ENCODE measurements at places on chromosomes 1 and 21.

DNA sequence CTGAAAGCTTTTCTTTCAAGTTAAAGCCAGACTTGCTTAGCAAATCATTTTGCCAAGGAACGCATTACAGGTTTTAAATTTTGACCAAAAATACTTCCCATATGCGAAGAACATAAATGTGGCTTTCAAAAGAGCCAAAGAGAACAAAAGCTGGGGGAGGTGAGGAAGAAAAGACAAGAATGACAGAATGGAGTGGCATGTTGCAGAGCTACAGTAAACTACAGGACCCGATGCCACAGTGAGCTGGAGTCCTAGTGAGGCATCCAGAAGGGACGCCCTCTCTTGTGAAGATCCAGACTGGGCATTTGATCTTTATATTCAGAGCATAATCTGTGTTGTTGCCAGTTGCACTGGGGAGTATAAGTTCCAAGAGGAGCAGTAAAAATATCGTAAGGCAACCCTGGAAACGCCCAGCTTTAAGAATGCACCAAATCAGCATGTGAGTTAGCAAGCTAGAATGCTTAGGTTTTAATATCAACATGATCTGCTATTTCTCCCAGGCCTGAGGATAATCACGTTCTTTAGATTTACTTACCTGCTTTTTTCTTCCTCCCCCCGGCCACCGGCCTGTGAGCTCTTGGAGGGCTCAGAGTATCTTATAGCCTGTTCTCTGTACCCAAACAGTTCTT is 48.4 kb upstream of the HOOK1 start:
- no peaks in the 10 kb centered on the region for H3K4me1 ChIP-seq
- H3K27ac ChIP-seq: no peak overlapping the region
- H3K36me3 ChIP-seq: peaks cover 3% of the 10 kb centered on the region
- H3K27me3 ChIP-seq: no peaks in the 10 kb centered on the region
- DNase-seq: no peak

DNA sequence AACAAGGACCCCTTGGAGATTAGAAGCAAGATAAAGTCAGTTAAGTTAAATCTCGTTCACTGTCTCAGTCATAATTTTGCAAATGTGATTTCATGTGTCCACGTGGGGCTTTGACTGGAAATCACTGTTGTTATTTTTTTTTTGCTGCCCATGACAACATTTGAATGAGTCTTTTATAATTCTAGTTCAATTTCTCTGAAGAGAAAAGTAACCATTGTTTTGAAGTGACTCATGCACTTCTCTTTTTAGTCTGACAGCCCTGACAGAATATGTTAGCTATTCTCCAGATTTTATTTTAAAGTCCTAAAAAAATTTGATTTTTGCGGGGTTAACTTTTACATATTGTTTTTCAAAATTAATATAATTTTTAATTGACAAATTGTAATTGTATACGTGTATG is 30.7 kb upstream of the NLRP3 start:
- no peaks in the 10 kb centered on the region for H3K4me1 ChIP-seq
- DNase-seq: no peak
- no peak overlapping the region for H3K27ac ChIP-seq
- H3K4me3 ChIP-seq: no peak overlapping the region

DNA sequence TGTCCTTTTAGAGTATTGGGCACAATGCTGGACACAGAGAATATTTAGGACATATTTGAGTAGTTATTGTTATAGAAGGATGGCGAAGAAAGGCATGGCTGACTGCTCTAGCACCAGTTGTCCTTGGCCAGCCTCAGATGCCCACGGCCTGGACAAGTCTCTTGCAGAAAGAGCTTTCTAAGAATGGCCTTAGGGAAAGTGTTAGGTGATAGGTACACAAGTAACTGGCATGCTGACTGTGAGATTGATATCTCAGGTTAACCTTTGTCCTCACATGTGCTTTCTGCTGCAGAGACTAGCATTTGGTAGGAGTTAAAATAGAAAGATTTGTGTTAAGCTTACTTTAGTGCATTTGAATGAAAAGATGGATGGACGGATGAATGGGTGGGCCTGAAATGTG is 10.1 kb downstream of the SFT2D2 start:
- H3K36me3 ChIP-seq: peaks cover 30% of the 10 kb centered on the region
- H3K4me3 ChIP-seq: no peak overlapping the region
- no peaks in the 10 kb centered on the region for H3K27me3 ChIP-seq
- H3K27ac ChIP-seq: no peak overlapping the region
- H3K4me1 ChIP-seq: no peaks in the 10 kb centered on the region

- H3K4me3 ChIP-seq: no peak overlapping the region
- peak overlapping the region; percentile 39 for H3K27ac ChIP-seq
- peaks cover 30% of the 10 kb centered on the region for H3K4me1 ChIP-seq
- no peaks in the 10 kb centered on the region for H3K36me3 ChIP-seq
These were observed 92.3 kb downstream of the SPATA46 start for GRCh38 chr1:162284206-162284955.

- H3K27ac ChIP-seq: no peak overlapping the region
- no peaks in the 10 kb centered on the region for H3K36me3 ChIP-seq
- no peak overlapping the region for H3K4me3 ChIP-seq
- no peaks in the 10 kb centered on the region for H3K27me3 ChIP-seq
- H3K4me1 ChIP-seq: no peaks in the 10 kb centered on the region
- no peak for DNase-seq
These were observed 36.3 kb upstream of the PCBP3 start for GRCh38 chr21:45607021-45607908.

DNA sequence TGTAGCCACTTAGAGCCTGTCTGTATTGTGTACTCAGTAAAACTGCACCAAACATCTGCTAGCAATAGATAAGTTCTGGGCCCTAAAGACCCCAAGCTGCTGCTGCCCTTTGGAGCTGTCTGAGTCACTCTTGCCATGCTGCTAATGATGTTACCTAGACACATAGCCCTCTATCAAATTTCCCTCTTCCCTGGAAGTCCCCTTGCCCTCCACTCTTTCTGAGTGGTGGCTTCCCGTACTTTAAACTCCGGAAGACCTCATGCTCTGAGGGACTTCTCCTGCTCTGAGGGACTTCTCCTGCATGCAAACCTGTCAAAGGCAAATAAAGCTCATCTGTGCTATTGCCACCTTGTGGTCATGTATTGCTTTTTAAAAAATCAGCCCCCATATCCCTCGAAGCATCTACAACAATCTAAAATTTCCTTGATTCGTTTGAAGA is 34.0 kb downstream of the FH start:
- DNase-seq: no peak
- H3K27me3 ChIP-seq: no peaks in the 10 kb centered on the region
- H3K4me3 ChIP-seq: no peak overlapping the region
- H3K4me1 ChIP-seq: no peaks in the 10 kb centered on the region
- no peaks in the 10 kb centered on the region for H3K36me3 ChIP-seq

DNA sequence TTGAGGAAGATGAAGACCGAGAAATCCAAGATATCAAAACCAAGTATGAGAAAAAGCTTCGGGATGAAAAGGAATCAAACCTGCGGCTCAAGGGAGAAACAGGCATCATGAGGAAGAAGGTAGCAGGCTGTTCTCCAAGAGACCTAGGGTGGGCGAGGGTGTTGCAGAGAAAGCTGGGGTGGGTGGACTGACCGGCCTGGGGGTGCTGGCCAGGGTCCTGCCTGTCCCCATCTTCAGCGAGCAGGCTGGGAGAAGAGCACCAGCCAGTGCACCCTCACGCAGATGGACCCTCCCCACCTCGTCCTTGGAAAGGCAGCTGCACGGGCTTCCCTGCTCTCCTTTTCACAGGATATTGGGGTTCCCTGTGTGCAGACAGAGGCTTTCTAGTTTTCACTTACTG is 46.9 kb upstream of the TMEM125 start:
- H3K4me1 ChIP-seq: no peaks in the 10 kb centered on the region
- no peaks in the 10 kb centered on the region for H3K27me3 ChIP-seq
- H3K4me3 ChIP-seq: no peak overlapping the region
- no peak for DNase-seq
- H3K36me3 ChIP-seq: no peaks in the 10 kb centered on the region

DNA sequence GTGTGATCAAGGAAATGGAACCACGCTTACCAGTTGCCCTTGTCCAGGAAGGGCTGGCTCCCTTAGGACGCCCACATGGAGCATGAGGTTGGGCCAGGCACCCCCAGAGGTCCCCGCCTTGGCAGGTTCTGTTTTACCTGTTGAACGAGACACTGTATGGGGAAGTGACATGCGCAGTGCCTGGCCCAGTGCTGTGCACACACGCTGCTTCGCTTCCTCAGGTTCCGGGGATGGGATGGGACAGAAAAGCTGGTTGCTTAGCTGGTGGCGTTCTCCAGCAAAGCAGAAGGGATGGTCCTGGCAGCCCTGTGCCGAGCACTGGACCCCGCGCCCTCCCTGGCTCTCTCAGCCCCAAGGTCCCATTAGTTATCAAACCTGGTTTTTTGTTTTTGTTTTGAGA is 20.7 kb downstream of the SLC66A1 start:
- H3K27me3 ChIP-seq: no peaks in the 10 kb centered on the region
- no peak for DNase-seq
- no peaks in the 10 kb centered on the region for H3K4me1 ChIP-seq
- H3K36me3 ChIP-seq: no peaks in the 10 kb centered on the region

DNA sequence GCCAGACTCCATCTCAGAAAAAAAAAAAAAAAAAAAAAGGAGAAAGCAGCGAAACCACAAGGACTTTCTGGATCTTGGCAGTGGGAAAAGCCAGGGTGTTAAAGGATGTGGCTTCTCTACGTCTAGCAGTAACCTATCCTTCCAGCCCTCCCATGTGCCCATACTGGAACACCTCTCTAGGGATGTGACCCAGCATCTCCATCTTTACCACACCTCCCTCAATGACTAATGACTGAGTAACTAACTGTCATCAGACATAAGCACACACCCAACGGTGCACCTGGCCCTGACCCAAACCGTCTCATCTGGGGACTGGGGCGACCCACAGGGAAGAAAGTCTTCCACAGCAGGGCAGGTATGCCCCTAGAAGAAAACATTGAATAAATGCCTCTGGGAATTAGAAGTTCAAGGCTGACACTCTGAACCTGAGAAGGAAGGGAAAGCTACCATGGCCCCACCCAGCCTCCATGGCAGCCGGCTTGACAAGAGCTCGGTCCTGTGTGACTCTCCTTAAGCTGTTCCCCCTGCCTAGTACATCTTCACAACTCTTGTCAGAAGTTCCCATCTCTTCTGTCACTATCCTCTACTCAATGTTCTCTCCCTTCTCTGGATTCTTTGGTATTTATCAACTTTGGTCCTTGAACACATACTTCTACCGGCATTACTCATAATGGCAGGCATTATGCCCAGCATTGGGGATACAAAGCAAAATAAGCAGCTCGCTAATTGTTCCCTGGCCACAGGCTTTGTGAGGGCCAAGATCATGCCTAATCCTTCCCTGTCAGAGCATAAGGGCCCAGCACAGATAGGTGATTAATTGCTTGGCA is 14.8 kb upstream of the PAQR6 start:
- H3K27ac ChIP-seq: no peak overlapping the region
- H3K27me3 ChIP-seq: no peaks in the 10 kb centered on the region
- no peaks in the 10 kb centered on the region for H3K4me1 ChIP-seq

- H3K4me1 ChIP-seq: no peaks in the 10 kb centered on the region
- H3K36me3 ChIP-seq: peaks cover 9% of the 10 kb centered on the region
- no peak overlapping the region for H3K27ac ChIP-seq
- no peak for DNase-seq
These were observed 14.6 kb downstream of the STRIP1 start for GRCh38 chr1:110048923-110049601.

GRCh38 chr21:35367553-35367952 is 318.5 kb upstream of the RUNX1 start:
- H3K27ac ChIP-seq: no peak overlapping the region
- no peaks in the 10 kb centered on the region for H3K4me1 ChIP-seq
- no peaks in the 10 kb centered on the region for H3K36me3 ChIP-seq
- no peak for DNase-seq

DNA sequence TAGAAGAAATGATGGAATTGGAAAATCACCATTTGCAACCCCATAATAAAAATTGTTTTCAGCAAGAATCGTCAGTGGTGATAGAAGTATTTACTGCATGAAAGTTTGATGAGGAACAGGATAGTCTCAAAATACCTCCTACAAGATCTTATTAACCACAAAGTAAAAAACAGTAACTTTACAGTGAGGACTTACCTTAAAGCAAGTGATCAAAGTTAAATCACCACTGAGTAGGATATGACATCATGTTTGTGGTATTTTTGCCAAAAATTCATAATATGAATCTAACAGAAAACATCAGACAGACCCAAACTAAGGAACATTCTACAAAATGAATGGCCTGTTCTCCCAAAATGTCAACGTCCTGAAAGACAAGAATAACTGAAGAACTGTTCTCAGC is 19.9 kb downstream of the ALDH9A1 start:
- no peak for DNase-seq
- no peaks in the 10 kb centered on the region for H3K36me3 ChIP-seq
- no peaks in the 10 kb centered on the region for H3K4me1 ChIP-seq

DNA sequence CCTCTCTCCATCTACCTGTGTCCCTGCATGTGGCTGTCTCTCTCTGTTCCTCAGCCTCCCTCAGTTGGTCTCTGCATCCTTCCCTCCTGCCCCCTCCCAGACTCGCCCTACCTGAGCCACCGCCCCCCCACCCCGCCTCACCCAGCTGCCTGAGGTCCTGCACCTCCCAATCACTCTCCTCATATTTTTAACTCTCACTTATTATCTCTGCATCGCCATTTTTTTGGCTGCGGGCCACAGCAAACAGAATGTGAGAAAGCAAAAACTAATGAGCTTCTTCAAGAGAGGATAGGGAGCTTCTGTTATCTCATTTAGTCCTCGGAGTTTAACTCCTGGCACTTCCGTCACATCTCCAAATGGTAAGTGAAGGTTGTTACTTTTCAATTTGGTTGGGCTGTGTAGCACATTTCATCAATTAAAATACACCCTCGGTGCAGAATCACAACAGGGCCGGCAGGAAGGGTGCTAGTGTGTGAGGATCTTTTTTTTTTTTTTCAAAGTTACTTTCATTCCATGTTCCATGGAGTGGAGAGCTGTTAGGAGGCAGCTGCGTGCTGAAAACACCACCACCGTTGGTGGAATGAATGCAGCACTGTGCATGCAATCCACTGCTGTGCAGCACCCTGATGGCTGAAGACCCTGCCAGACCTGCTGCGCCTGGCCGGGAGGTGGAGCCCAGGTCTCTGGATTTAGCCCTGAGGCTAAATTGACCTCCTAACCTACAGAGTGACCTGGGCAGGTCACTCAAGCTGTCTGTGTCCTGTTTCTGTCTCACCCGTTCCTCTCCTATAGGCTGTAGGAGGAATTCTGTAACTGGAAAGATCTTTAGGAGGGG is 157.2 kb upstream of the NFIA start:
- H3K4me3 ChIP-seq: no peak overlapping the region
- H3K27me3 ChIP-seq: no peaks in the 10 kb centered on the region
- H3K27ac ChIP-seq: no peak overlapping the region
- H3K4me1 ChIP-seq: no peaks in the 10 kb centered on the region
- DNase-seq: no peak

DNA sequence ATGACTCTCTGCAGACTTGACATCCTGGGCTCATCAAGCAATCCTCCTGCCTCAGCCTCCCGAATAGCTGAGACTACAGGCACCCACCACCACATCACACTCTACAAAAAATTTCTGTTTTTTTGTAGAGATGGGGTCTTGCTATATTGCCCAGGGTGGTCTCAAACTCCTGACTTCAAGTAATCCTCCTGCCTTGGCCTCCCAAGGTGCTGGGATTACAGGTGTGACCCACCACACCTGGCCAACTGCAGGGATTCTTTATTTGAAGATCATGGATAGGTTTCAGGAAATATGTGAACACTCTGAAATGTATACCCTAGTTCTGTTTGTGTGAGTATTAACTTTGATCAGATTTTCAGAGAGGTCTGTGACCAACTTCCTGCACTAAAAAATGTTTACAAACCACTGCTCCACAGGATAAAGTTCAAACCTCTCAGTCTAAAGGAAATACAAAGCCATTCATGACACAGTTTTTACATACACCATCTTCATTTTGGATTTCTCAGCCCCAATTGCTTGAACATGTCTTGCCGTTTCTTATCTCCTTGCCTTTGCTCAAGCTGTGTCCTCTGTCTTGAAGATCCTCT is 252.3 kb upstream of the FGGY start:
- no peaks in the 10 kb centered on the region for H3K27me3 ChIP-seq
- peaks cover 13% of the 10 kb centered on the region for H3K4me1 ChIP-seq
- H3K4me3 ChIP-seq: no peak overlapping the region
- H3K27ac ChIP-seq: peak overlapping the region; percentile 34

Data from right lobe of liver (tissue), 6 donors.